ENCODE measurements at places on chromosomes 5 and 9.

GRCh38 chr5:16600397-16600796 is 16.4 kb downstream of the RETREG1 start:
- DNase-seq = no peak

GRCh38 chr5:77353251-77353650 is 138.9 kb downstream of the WDR41 start:
- no peak for DNase-seq

DNA sequence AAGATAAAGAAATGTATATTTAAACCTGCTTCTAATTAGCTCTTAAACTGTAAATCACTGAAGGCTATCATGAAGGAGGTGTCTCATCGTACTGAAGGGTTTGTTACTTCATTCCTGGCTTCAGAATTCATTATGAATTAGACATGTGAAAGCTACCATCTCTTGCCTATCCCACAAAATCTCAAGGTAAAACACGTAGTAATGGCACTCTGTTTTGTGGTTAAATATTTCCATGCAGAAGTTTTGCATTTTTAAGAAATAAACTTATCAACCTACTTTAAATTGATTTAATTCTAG is 490.7 kb upstream of the NUDT12 start:
- DNase-seq = no peak

GRCh38 chr5:152412129-152412528 is 7.0 kb upstream of the NMUR2 start:
- DNase-seq = no peak

GRCh38 chr9:13470836-13471235 is 191.3 kb upstream of the MPDZ start:
- no peak for DNase-seq
